Left ventricle myocardium superior (tissue), 1 donor: ENCODE measurements at places on chromosomes 16 and 17. TPM values are rescaled to one million over a fixed set of nuclear protein-coding genes. Genes with fewer than 3 reads are reported as not detected.

Gene FAM171A2
- 0.72 TPM for total RNA-seq

Gene ASGR1
- 0.30 TPM for total RNA-seq

Gene YBX2
- 0.77 TPM for total RNA-seq

Gene KRTAP4-6
- total RNA-seq: not detected

Gene SLC2A4
- 170 TPM for total RNA-seq

Gene TBC1D28
- total RNA-seq: not detected

Gene IL21R
- total RNA-seq: 0.07 TPM

Gene TMEM114
- total RNA-seq: not detected

Gene KRTAP16-1
- total RNA-seq: not detected

Gene SSTR5
- total RNA-seq: 25.8 TPM

Gene CCL13
- 0.82 TPM for total RNA-seq

Gene ENPP7
- not detected for total RNA-seq

Gene NOD2
- total RNA-seq: 0.45 TPM

Gene NPIPA8
- total RNA-seq: not detected

Gene LHX1
- not detected for total RNA-seq

Gene BOLA2
- total RNA-seq: 4.3 TPM

Gene KRT20
- not detected for total RNA-seq

Gene MEIOB
- not detected for total RNA-seq

Gene VPS35
- 89.2 TPM for total RNA-seq

Gene QPRT
- total RNA-seq: 26.0 TPM
